ENCODE measurements at places on chromosomes 3 and 15.

GRCh38 chr3:68560728-68561127 lies 371.6 kb downstream of the TAFA4 start:
- DNase-seq, result no peak

- no peak for DNase-seq
Observed at GRCh38 chr15:55245059-55245458, 44.6 kb downstream of the RAB27A start.

DNA sequence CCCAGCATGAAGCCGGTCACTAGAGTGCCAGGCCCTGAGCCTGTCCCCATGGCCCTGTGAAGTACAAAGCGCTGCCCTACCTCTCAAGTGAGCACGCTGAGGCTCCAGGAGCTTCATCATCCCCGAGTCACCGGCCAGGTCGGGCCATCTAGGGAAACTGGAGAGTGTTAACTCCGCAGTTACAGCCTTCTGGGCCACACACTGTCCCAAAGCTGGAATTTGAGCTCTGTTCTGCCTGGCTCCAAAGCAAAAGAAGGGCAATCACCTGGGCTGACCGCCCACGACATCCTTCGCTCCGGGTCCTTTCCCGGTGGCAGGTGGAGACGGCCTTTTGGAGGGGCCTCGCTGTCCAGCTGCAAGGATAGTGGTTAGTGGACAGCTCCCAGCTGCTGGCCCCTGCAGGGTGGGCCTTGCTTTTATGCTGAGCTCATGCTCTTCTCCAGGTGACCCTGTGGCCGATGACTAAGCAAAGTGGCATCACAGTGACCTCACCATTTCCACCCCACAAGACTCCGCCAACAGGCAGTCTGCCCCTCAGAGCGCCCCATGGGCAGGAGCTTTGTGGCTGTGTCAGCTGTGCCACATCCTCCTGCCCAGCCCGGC lies 3.5 kb upstream of the MUC4 start:
- peak; percentile 50 for DNase-seq

DNA sequence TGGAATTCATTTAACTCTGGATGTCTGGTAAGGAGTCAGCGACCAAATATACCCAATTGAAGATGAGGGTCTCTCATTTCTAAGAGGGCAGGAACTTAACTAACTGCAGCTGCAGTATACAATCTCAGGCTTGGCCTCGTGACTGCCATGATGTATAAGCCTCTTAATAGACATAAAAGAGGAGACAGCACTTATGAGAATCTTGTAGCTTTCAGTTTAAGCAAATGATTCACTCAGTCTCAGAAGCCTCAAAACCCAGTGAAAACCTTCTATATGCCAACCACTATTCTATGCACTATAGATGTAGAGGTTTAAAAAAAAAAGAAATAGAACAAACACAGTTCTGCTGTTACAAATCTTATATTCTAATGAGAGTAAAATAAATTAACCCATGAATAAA lies 513.9 kb downstream of the TBL1XR1 start:
- DNase-seq, result no peak

GRCh38 chr3:48555949-48556795 lies 431 bp downstream of the PFKFB4 start:
- DNase-seq, result no peak

DNA sequence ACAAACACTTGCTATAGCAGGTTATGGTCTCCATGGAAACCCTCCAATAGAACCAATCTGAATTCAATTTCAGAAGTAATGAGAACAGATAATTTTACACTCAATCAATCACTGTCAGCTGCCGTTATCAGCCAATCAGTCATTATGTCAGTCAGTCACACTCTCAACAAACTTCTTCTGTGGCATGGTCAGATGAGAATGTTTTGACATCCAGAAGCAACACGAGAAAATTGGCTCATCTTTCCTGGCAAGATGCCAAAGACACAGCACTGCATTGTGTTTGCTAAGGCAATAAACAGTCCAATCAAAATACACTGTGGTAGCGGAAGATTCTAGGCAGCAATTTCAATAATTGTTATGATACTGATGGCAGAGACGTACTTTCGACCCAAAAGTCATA lies 190.7 kb downstream of the RORA start:
- DNase-seq, result no peak
